Neuronal stem cell (in vitro differentiated cells): ENCODE measurements at places on chromosomes 13 and 19.
A peak's percentile ranks its signal among the peaks of the same experiment; 100 is the strongest.

DNA sequence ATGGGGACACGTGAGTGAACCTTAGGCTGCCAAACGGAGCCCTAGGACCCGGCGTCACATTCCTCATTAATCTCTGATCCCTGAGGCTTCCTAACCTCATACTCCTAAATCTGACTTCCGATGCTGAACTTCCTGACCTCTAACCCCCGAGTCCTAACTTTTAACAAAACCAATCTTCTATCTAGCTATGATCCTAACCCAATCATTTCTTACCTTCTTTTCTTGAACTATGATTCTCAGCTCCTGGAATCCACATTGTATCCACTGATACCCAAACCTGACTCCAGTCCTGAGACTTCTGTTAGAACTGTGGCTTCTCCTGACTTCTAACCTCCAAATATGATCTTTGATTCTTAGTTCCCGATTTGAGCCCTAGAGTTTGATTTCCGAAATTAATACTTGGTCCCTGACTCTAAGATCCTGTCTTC is 447 bp downstream of the NFKBIB start:
- H3K36me3 ChIP-seq, result peaks cover 10% of the 10 kb centered on the region
- DNase-seq, result no peak
- no peaks in the 10 kb centered on the region for H3K27me3 ChIP-seq
- H3K4me3 ChIP-seq, result peak overlapping the region; percentile 91

DNA sequence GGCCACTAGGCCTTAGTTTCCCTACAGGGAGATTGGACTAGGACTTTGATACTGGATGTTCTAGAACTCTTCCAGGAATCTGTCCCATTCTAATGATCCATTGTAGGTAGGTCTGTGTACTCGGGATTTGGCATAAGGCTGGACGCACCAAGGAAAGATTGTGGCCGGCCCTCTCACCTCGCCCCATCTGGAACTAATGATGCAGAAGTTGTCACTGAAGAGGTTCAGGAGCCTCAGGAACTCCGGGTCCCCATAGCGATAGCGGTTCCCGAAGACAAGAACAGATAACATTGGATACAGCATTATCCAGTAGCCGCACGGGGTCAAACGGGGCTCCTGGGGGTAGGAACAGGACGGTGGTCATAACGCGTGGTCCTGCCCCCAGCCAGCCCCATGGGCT is 11.2 kb downstream of the EGLN2 start:
- H3K27ac ChIP-seq, result no peak overlapping the region
- H3K36me3 ChIP-seq, result peaks cover 19% of the 10 kb centered on the region
- H3K4me3 ChIP-seq, result peak overlapping the region; percentile 30
- no peak for DNase-seq

DNA sequence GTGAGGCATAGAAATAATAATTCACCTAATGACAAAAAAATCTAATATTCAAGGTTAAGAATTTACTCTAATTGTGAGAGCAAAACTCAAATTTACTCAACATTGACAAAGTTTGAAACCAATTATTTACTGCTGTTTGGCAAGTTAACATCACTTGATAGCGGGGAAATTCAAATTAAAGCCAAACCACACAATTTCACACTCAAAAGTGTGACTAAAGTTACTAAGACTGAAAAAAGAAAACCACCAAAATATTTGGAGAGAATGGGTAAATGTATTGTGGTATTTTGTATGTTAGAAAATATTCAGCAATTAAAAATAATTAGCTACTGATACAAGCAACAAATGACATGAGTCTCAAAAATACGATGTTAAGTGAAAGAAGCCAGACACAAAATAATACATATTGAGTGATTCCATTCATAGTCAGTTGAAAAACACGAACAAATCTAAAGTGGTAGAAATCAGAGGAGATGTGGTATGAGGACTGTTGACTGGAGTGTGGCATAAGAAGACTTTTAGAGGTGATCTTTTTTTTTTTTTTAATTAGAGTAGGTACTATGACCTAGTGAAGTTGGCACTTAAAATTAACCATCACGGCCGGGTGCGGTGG is 541.4 kb upstream of the ATXN8OS start:
- no peaks in the 10 kb centered on the region for H3K4me1 ChIP-seq
- H3K27ac ChIP-seq, result no peak overlapping the region
- H3K4me3 ChIP-seq, result no peak overlapping the region
- DNase-seq, result no peak
- H3K36me3 ChIP-seq, result no peaks in the 10 kb centered on the region
- H3K27me3 ChIP-seq, result no peaks in the 10 kb centered on the region

- H3K4me1 ChIP-seq, result no peaks in the 10 kb centered on the region
- H3K27ac ChIP-seq, result no peak overlapping the region
- H3K27me3 ChIP-seq, result peaks cover 5% of the 10 kb centered on the region
- DNase-seq, result peak; percentile 90
These were observed 202.9 kb downstream of the ATP8A2 start for GRCh38 chr13:25574437-25575411.

GRCh38 chr19:617551-618246 is 15.6 kb downstream of the POLRMT start:
- H3K36me3 ChIP-seq, result peaks cover 50% of the 10 kb centered on the region
- no peak overlapping the region for H3K27ac ChIP-seq
- H3K27me3 ChIP-seq, result no peaks in the 10 kb centered on the region
- DNase-seq, result no peak
- no peak overlapping the region for H3K4me3 ChIP-seq

DNA sequence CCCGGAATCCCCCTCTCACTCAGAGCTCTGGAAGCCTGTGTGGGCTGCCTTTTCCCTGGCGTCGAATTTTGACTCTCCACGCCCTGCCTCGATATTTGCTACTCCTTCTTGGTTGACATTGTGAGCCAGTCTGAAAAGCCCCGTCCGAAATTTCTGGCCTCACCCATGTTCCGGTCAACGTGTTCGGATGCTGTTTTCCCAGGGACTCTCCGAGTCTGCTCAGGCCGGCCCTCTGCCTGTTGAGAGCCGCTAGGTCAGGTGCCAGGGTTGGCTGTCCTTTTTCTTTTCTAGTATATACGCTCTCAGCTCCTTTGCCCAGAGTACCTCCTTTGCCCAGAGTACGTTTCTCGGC is 6.8 kb upstream of the DGKH start:
- H3K4me3 ChIP-seq, result peak overlapping the region; percentile 96
- no peaks in the 10 kb centered on the region for H3K36me3 ChIP-seq
- H3K27me3 ChIP-seq, result peaks cover 13% of the 10 kb centered on the region
- no peaks in the 10 kb centered on the region for H3K4me1 ChIP-seq
- no peak overlapping the region for H3K27ac ChIP-seq
- DNase-seq, result peak; percentile 29

DNA sequence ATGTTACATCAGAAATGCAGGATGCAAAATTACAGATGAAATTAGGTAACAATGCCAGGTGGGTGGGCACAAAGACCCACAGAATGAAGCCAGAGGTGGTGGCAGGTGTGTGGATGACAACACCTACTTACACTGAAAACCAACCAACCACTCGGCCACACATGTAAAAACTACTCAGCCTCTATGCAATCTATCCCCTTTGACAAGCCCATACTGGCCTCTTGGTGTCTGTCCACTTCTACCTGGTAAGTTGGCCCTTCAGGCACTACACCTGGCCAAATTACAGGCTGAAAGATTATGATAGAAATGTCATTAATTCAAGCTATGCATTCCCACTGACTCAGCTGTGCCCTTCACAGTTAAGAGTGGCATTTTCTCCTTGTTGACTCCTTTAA is 50.0 kb downstream of the BRD4 start:
- H3K4me3 ChIP-seq, result no peak overlapping the region

DNA sequence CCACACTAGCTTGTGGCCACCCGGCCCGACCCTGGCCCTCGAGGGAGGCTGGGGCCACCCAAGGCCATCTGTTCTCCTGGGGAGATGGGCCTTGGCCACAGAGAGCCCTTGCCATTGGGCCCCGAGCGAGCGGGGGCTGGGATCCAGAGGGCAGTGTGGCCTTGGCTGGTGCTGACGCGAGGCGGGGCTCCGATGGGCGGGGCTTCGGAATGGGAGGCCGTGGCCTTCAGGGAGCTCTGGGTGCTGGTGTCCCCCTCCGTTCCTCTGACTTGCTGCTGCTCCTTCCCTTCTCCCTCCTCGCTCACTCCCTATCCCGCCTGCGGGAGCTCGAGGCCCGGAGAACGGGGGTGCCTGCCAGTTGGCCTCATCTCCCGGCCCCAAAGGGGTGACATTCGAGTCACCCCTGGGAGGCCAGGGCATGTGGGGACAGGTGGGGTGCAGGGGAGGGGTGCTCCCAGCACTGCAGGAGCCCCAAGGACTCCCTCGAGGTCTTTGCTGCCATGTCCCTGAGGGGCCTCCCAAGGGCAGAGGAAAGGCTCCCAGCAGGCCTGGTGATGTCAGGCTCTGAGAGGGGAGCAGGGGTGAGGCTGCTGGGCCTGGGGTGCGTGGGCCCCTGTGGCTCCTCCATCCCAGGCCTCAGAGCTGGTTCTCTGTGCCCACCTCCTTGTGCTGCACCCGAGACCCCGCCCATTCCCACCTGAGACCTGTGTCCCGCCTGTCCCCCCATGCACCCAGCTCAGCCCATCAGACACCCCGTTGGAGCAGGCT is 4.2 kb downstream of the NCLN start:
- H3K4me3 ChIP-seq, result no peak overlapping the region
- H3K4me1 ChIP-seq, result peaks cover 6% of the 10 kb centered on the region
- no peak overlapping the region for H3K27ac ChIP-seq
- peaks cover 28% of the 10 kb centered on the region for H3K36me3 ChIP-seq
- no peaks in the 10 kb centered on the region for H3K27me3 ChIP-seq

DNA sequence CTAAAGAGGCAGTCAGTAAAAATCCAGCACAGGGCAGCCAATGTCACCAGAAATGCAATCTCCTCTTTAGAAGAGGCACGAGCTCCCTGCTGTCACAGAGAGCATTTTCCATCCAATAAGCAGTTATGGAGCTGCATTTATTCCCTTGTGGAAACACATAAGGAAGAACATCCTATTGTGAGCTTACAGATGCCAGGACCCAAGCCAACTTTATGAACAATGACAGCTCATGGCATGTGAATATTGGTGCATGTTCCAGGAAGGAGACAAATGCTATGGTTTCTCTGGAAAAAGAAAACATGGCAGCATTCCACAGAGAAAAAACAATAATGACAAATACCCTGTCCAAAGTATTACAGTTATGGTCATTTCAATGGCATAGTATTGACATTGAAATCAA is 955.6 kb downstream of the UQCRFS1 start:
- no peaks in the 10 kb centered on the region for H3K36me3 ChIP-seq
- H3K27me3 ChIP-seq, result no peaks in the 10 kb centered on the region
- H3K4me3 ChIP-seq, result no peak overlapping the region
- H3K27ac ChIP-seq, result no peak overlapping the region
- H3K4me1 ChIP-seq, result no peaks in the 10 kb centered on the region
- DNase-seq, result no peak

- no peaks in the 10 kb centered on the region for H3K27me3 ChIP-seq
- H3K4me1 ChIP-seq, result peaks cover 3% of the 10 kb centered on the region
- no peaks in the 10 kb centered on the region for H3K36me3 ChIP-seq
- H3K27ac ChIP-seq, result no peak overlapping the region
- H3K4me3 ChIP-seq, result no peak overlapping the region
These were observed 136.7 kb downstream of the ZDHHC20 start for GRCh38 chr13:21322327-21322965.

- peaks cover 63% of the 10 kb centered on the region for H3K36me3 ChIP-seq
- no peaks in the 10 kb centered on the region for H3K27me3 ChIP-seq
- no peak overlapping the region for H3K27ac ChIP-seq
- DNase-seq, result no peak
These were observed 16.0 kb downstream of the FGF9 start for GRCh38 chr13:21686751-21687391.

- no peak overlapping the region for H3K4me3 ChIP-seq
- no peak for DNase-seq
- peaks cover 30% of the 10 kb centered on the region for H3K4me1 ChIP-seq
- peaks cover 22% of the 10 kb centered on the region for H3K27me3 ChIP-seq
These were observed 3.3 kb downstream of the GRIN2D start for GRCh38 chr19:48396824-48397176.

- peaks cover 42% of the 10 kb centered on the region for H3K27me3 ChIP-seq
- H3K27ac ChIP-seq, result no peak overlapping the region
- no peak for DNase-seq
- H3K36me3 ChIP-seq, result no peaks in the 10 kb centered on the region
- H3K4me1 ChIP-seq, result peaks cover 7% of the 10 kb centered on the region
- no peak overlapping the region for H3K4me3 ChIP-seq
These were observed 3.7 kb downstream of the TNFSF9 start for GRCh38 chr19:6534451-6535093.

GRCh38 chr19:58409010-58409790 is 751 bp downstream of the ZNF584 start:
- H3K4me1 ChIP-seq, result peaks cover 18% of the 10 kb centered on the region
- H3K36me3 ChIP-seq, result peaks cover 3% of the 10 kb centered on the region
- DNase-seq, result no peak
- H3K4me3 ChIP-seq, result peak overlapping the region; percentile 97

DNA sequence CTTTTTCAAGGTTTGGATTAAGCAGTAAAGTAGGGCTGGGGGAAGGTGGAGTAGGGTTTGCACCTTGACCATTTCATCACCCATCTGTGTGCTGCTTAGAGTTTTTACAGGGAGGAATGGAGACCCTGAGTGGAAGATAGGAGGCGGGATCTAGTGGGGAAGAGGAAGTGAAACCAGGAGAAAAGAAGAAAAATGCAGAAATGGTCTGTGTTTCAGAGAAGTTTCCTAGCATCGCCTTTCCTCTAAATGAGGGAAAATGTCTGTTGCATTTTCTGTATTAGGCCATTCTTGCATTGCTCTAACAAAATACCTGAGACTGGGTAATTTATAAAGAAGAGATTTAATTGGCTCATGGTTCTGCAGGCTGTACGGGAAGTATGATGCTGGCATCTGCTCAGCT is 64.1 kb downstream of the TPT1 start:
- DNase-seq, result no peak
- H3K36me3 ChIP-seq, result peaks cover 10% of the 10 kb centered on the region
- no peak overlapping the region for H3K27ac ChIP-seq

- H3K36me3 ChIP-seq, result no peaks in the 10 kb centered on the region
- DNase-seq, result no peak
- peaks cover 6% of the 10 kb centered on the region for H3K4me1 ChIP-seq
- H3K27me3 ChIP-seq, result no peaks in the 10 kb centered on the region
- H3K4me3 ChIP-seq, result no peak overlapping the region
These were observed 47.8 kb downstream of the GADD45B start for GRCh38 chr19:2523630-2524311.

GRCh38 chr19:662962-663681 is at the start of gene RNF126:
Gene RNF126 (minus strand): TSS chr19:663214. CDS start chr19:663121, 93 bp downstream.
- peaks cover 2% of the 10 kb centered on the region for H3K27me3 ChIP-seq
- peaks cover 3% of the 10 kb centered on the region for H3K36me3 ChIP-seq
- DNase-seq, result peak; percentile 86
- peak within 1 kb of the TSS; percentile 76 for H3K27ac ChIP-seq
- H3K4me1 ChIP-seq, result peaks cover 16% of the 10 kb centered on the region

DNA sequence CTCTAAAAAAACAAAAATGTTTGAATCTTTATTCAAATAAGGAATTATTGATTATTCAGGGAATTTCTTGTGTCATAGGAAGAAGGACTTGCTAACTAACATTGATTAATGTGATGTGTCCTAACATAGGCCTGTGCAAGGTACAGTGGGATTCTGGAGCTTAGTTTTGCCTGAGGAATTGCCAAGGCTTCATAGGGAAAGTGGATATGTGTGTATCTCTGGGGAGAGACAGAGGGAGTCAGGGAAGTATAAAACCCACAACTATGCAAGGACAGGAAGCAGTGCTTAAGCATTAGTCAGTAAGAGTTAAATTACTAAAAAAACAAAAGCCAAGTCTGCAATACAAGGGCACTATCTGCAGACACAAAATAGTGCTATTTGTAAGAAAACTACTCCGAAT is 59.6 kb downstream of the WDFY2 start:
- no peak overlapping the region for H3K27ac ChIP-seq
- peaks cover 18% of the 10 kb centered on the region for H3K4me1 ChIP-seq
- H3K4me3 ChIP-seq, result no peak overlapping the region
- no peaks in the 10 kb centered on the region for H3K36me3 ChIP-seq

- H3K36me3 ChIP-seq, result no peaks in the 10 kb centered on the region
- H3K27ac ChIP-seq, result no peak overlapping the region
- H3K4me1 ChIP-seq, result no peaks in the 10 kb centered on the region
- no peak for DNase-seq
These were observed 363.2 kb upstream of the NBEA start for GRCh38 chr13:34578917-34579316.
